Gastrocnemius medialis (tissue), 4 donors: ENCODE measurements at places on chromosomes 3 and 15. TPM values are rescaled to one million over a fixed set of nuclear protein-coding genes. Genes with fewer than 3 reads are reported as not detected.

GRCh38 chr3:128936341-128936740, 56.9 kb downstream of the ACAD9 start:
- no peak for DNase-seq

- DNase-seq, result no peak
Measured at GRCh38 chr3:32522682-32523081, 20.0 kb upstream of the CMTM6 start.

GRCh38 chr3:174636451-174636850, 222.7 kb upstream of the NAALADL2 start:
- no peak for DNase-seq

DNA sequence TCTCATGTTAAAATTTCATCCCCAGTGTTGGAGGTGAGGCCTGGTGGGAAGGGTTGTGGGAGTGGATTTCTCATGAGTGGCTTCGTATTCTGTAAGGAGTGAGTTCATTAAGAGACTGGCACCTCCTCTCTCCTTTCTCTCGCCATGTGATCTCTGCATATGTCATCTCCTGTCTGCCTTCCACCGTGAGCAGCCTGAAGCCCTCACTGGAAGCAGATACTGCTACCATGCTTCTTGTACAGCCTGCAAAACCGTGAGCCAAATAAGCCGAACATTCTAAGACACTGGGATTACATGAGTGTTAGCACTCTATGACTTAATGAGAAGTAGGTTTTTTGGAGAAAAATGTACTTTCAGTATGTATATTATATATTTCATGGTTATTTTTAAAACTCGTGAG, 6.8 kb upstream of the GABPB1 start:
- DNase-seq, result no peak

DNA sequence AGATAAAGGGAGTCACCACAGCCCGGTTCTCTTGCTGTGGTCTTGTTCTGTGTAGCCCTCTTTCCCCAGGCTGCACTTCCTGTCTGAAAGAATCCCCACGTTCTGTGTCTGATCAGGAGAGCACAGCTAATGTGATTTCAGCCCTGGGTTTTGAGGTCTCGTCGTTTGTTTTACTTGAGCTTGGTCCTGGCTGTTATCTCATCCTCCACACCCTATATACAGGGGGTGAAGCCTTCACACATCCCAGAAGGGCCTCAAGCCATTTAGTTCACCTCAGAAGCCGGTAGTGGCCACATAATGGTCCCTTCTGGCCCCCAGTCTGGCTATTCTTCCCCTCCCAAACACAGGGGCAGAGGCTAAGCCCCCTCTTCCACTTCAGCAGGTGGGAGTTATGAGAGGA, 115.6 kb downstream of the PDE8A start:
- DNase-seq, result no peak

GRCh38 chr3:142211034-142211433, 14.4 kb downstream of the GK5 start:
- DNase-seq, result no peak

DNA sequence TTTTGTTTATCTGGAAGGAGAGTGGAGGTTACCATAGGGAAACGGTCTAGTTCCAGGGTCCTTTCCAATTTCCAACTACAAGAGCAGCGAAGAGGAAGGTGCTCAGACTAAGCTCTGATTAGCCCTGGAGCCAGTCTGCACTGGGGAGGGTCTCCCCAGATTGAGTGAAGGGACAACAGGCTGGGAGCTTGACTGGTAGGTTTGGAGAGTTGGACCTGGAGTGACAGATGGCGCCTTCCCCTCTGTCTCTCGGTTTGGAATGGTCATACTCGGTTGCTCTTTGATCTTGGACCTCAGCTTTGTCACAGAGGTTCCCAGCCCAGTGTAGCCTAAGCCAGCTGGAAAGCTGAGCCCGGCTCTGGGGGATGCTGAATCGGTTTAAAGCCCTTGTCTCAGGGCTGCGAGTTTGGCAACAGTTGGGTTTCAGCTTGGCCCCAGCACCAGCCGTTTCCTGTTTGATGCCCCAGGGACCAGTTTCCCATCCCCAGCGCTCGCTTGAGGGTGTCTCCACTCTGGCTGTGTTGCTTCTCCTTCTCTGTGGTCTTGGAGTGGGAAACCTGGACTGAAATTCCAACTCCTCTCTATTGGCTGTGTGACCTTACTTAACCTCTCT, 53.1 kb upstream of the ULK4 start:
- peak; percentile 68 for DNase-seq

GRCh38 chr15:94290730-94291129, 59.4 kb downstream of the MCTP2 start:
- DNase-seq, result no peak

DNA sequence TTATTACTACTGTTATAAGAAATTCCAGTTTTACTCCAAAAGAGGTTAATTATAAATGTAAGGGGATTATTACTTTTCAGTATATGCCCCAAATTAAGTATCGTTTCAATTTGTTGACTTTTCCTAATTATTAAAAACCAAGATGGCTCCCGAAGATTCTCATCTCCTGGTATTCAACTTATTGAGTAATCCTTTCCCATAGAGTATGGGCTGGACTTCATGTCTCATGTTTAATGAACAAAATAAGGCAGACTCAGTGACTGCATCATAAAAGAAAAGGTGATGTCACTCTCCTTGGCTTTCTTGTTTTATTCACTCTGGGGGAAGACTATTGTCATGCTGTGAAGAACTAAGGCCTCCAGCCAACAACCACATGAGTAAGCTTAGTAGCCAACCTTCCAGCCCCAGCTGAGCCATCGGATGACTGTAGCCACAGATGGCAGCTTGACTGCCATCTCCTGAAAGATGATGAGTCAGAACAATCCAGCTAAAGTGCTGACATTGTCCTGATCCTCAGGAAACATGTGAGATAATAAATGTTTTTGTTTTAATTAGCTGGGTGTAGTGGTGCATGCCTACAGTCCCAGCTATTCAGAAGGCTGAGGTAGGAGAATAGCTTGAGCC, 17.3 kb downstream of the IGF2BP2 start:
- DNase-seq, result no peak

DNA sequence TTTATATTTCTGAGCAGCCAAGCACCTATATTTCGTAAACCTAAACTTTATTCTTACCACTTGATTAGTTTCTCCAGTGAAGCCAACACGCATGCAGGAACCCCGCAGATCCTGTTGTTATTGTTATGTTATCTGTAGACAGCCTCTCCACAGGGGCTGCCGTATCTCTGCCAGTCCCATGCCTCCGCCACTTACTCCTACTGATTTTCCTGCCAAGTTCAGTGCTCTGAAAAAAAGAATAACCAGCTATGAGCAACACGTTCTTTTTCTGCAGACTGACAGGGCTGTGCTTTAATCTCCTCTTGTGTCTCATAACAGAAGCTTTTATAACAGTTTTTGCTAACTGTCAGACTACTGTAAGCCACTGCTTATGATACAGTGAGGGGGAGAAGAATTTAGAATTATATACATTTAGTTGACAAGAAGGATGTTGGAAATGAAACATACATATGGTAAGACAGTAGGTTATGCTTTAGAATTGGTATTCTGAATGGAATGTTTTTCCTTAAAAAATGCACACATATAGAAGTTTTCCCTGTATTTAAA, 347.4 kb downstream of the SI start:
- DNase-seq, result no peak

- DNase-seq, result no peak
Measured at GRCh38 chr15:50823281-50823680, 57.8 kb upstream of the SPPL2A start.

DNA sequence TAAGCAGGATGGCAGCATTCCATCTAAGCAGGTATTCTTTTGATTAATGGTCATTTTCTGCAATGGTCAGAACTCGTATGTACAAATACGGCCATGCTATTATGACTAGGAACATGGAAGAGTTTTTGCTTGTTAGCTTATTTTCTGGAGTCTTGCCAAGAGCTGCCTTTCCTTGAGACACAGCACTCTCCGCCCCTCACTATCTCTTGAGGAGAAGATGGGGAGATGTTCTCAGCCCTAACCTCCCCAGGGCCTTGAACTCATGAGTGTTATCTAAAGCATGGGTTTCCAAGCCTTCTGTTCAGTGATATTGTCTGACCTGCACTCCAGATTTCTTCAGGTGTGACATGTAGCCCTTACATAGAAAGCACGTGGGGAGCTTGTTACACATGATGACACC, 65.9 kb upstream of the ACTC1 start:
- no peak for DNase-seq

- DNase-seq, result no peak
Measured at GRCh38 chr15:87089551-87089950, 1009.9 kb downstream of the AGBL1 start.

GRCh38 chr15:59367022-59367451, 5.6 kb downstream of the MYO1E start:
- no peak for DNase-seq

Gene FAM3D
- not detected for total RNA-seq

Gene C3orf85
- not detected for total RNA-seq

Gene IL17RD
- total RNA-seq, result 0.53 TPM

Gene NIT2
- total RNA-seq, result 19.9 TPM

Gene ASTE1
- total RNA-seq, result 1.4 TPM

Gene GOLGA8T
- total RNA-seq, result not detected

Gene ARL6IP5
- total RNA-seq, result 181 TPM

Gene UTS2B
- not detected for total RNA-seq

Gene MYRIP
- 0.66 TPM for total RNA-seq

Gene SPTBN5
- 0.03 TPM for total RNA-seq
